ENCODE measurements at places on chromosomes 4 and X. TPM values are rescaled to one million over a fixed set of nuclear protein-coding genes. Genes with fewer than 3 reads are reported as not detected.

GRCh38 chrX:79477691-79478090 lies 110.6 kb upstream of the ITM2A start:
- no peak for DNase-seq
- H3K36me3 ChIP-seq, result no peaks in the 10 kb centered on the region
- no peaks in the 10 kb centered on the region for H3K27me3 ChIP-seq
- no peak overlapping the region for H3K27ac ChIP-seq

- H3K27me3 ChIP-seq, result no peaks in the 10 kb centered on the region
- no peak overlapping the region for H3K4me3 ChIP-seq
- no peak overlapping the region for H3K27ac ChIP-seq
These were observed 147.5 kb downstream of the TSPAN5 start for GRCh38 chr4:98510757-98511517.

GRCh38 chrX:139647597-139647996 lies 60.4 kb downstream of the MCF2 start:
- no peaks in the 10 kb centered on the region for H3K4me1 ChIP-seq
- no peak overlapping the region for H3K27ac ChIP-seq
- DNase-seq, result no peak
- no peaks in the 10 kb centered on the region for H3K27me3 ChIP-seq
- H3K36me3 ChIP-seq, result no peaks in the 10 kb centered on the region
- no peak overlapping the region for H3K4me3 ChIP-seq

GRCh38 chr4:148680884-148681283 lies 238.7 kb upstream of the NR3C2 start:
- H3K27me3 ChIP-seq, result no peaks in the 10 kb centered on the region
- no peaks in the 10 kb centered on the region for H3K4me1 ChIP-seq
- no peaks in the 10 kb centered on the region for H3K36me3 ChIP-seq
- H3K4me3 ChIP-seq, result no peak overlapping the region

- no peak overlapping the region for H3K27ac ChIP-seq
- no peak for DNase-seq
- no peaks in the 10 kb centered on the region for H3K4me1 ChIP-seq
- H3K4me3 ChIP-seq, result no peak overlapping the region
- no peaks in the 10 kb centered on the region for H3K36me3 ChIP-seq
These were observed 51.4 kb upstream of the RAPGEF2 start for GRCh38 chr4:159051245-159052071.

DNA sequence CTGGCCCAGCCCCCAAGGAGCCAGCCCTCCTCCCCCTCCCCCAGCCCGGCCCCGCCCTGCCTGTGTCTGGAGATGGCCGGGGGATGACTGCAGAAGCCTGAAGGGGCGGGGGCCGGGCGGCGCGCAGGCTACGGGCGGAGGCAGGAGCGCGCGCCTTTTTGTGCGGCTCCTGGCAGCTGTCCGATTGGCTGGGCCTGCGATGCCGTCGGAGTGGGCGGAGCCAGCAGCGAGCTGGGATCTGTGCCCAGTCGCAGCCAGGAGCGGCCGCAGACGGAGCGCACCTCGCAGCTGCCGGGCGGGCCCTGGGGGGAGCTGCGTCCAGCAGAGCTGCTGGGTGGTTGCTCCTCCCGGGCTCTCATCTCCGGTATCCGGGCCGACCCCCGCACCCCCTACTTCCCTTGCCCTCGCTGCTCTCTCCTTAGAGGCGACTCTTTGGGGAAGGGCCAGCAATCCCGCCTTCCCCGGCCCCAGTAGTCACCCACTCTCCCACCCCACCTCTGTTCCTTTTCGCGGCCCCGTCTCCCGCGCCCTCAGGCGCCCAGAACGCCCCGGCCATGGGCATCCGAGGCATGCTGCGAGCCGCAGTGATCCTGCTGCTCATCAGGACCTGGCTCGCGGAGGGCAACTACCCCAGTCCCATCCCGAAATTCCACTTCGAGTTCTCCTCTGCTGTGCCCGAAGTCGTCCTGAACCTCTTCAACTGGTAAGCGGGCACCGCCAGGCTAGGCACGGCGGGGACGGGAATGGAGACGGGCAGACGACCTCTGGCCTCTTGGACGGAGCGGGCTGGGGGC lies at the start of gene GABRQ:
TSS of gene GABRQ (plus strand) at position 247 of the 794 bp plus-strand sequence. CDS start at position 555, 308 bp downstream.
- no peaks in the 10 kb centered on the region for H3K4me1 ChIP-seq
- no peaks in the 10 kb centered on the region for H3K36me3 ChIP-seq
- no peaks in the 10 kb centered on the region for H3K27me3 ChIP-seq
- H3K4me3 ChIP-seq, result no peak within 1 kb of the TSS

- H3K27me3 ChIP-seq, result peaks cover 41% of the 10 kb centered on the region
- no peak for DNase-seq
- peaks cover 18% of the 10 kb centered on the region for H3K4me1 ChIP-seq
These were observed 73.1 kb downstream of the FBXO8 start for GRCh38 chr4:174210354-174210753.

DNA sequence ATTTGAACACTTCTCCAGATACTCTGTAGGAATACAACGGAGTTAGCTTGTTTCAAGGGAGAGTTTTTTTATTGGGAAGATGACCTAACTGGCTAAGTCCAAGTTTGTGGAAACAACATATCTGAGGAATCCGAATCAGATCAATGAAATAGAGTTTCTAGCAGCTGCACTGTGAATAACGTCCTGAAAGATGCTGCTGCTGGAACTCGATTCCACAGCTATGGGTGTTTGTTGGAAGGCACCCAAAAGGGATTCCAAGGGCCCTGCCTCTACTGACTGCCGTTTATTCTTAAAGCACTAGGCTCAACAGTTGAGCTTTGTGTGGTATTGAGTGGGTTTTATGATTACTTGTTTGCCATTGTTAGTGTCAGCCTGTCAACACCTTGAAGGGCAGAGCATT lies 6.6 kb upstream of the GBA3 start:
- no peak overlapping the region for H3K27ac ChIP-seq
- H3K4me1 ChIP-seq, result no peaks in the 10 kb centered on the region
- no peaks in the 10 kb centered on the region for H3K36me3 ChIP-seq
- no peak for DNase-seq

GRCh38 chr4:4203688-4204400 lies 22.9 kb downstream of the OTOP1 start:
- no peak for DNase-seq
- H3K27ac ChIP-seq, result no peak overlapping the region
- no peaks in the 10 kb centered on the region for H3K4me1 ChIP-seq

Gene ABCG2
- total RNA-seq, result 0.54 TPM

Gene PHKA1
- 0.30 TPM for total RNA-seq

Gene AMMECR1
- 23.1 TPM for total RNA-seq

Gene TSPAN6
- 0.17 TPM for total RNA-seq

Gene FOXP3
- 198 TPM for total RNA-seq

Gene GASK1B
- total RNA-seq, result not detected
